ENCODE measurements at places on chromosomes 4 and X. TPM values are rescaled to one million over a fixed set of nuclear protein-coding genes. Genes with fewer than 3 reads are reported as not detected.

DNA sequence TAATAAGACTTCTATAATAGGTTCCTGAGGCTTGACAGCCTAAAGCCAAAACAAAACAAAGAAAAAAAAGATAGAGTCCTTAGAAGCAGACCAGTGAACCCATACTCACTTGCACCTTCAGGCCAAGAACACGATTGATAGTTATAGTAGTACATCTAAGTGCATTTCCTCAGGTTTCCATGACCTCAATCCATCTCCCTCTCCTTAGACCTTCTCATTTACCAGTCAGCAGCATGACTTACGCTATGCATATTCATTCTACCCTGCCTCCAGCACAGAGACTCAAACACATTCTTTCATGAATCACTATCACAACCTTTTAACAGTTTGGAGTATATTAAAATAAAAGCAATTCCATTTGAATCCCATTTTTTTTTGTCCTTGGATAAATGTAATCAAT, 855.6 kb downstream of the CCSER1 start:
- DNase-seq, result no peak

- no peak for DNase-seq
These were observed 207.8 kb downstream of the FAT4 start for GRCh38 chr4:125522588-125522987.

Gene MAML3
- total RNA-seq, result 9.5 TPM

DNA sequence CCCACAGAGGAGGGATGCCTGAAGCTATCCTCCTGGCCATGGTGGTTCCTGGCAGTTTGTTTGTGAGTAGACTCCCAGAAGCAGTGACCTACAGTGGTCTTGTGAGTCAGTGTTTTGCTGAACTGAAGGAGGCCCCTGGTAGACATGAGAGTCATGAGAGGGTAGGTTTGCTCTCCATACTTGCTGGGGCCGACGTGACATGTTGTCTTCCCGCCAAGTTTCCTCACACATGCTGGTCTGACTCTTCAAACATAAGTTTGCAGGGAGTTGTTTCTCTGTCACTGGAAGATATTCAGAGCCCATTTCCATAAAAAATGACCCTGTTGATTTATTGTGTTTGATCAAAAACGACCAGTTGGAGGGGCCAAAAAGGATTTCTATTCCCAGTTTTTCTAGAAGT, 131.1 kb upstream of the SCML1 start:
- no peak for DNase-seq

Gene COL4A5
- total RNA-seq, result 15.3 TPM

Gene CTAG2
- total RNA-seq, result not detected

DNA sequence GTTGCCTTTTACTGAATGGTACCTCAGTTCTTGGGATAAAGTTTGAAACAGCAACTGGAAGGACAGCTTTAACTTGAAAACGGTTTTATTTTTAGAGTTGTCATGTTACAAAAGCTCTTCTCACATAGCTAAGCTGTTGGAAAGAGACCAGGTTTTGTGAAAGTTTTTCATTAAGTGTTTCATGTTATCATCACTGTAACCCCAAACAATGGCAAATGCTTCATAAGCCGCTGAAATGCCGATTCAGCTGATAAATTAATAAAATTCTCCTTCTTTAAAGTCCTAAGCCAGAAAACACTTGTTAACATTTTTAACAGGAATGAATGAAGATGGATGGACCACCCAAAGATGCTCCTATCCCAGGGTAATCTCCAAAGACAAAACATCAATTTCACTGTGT, 76.1 kb upstream of the IRF2 start:
- DNase-seq, result no peak

DNA sequence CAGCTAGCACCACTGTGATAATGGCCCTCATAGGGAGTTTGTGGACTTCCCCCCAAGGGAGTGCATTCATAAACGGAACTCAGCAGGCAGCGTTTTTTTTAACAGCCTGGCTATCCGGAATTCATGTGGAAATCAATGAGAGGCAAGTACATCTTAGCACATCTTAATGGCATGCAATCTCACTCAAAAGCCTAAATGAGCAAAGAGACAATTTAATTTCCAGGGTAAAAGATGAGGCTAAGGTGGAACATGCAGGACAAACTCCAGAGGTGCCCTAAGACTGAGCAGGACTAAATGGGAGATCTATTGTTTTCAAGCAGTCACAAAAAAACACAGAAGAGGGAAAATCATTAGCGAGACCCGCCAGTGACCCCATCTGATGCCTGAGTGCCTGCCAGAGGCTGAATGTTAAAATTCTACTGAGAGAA, 243.5 kb upstream of the KCNIP4 start:
- no peak for DNase-seq

All from pulmonary artery endothelial cell (primary cell).